Activated naive CD4-positive, alpha-beta T cell (primary cell): ENCODE measurements at places on chromosomes 5 and 9.
A peak's percentile ranks its signal among the peaks of the same experiment; 100 is the strongest.

- no peak for DNase-seq
These were observed 15.7 kb downstream of the DAB2 start for GRCh38 chr5:39409033-39409432.

DNA sequence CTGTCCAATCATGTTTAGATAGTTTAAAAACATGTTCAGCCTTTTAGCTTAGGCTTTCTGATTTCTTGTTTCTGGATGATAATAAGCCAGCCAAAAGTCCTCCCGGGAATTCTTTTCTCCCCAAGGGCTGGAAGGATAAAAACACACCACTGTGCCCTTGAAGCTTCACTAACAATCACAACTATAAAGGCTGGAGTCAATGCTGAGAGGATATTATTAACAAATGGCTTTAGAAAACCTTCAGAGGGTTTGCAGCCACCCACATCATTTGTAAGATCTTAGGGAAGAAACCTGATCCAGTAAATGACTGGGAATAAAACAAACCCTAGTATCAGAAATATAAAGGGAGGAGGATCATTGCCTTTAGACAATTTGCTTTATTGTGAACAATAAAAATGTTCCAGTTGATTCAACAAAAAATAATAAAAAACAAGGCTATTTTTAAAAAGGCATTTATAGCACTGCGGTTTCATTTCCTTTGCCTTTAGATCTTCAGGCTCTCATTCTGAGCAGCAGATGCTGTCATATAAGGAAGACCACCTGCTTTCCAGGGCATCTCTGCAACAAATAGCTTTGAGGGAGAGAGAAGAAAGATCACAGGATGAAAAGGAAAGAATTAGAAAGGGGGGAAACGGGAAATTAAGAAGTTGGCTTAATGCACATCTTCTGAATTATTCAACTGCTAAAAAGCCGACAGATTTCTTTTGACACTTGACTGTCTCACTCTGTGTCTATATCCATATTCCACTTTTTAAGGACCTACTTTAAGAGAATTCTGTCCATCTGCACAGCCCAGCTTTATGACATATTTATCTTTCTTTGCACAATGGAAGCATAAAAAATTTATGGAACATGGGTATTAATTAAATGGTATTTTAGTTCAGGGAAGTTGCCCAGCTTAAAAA is 277.2 kb upstream of the SLC24A2 start:
- no peak for DNase-seq

DNA sequence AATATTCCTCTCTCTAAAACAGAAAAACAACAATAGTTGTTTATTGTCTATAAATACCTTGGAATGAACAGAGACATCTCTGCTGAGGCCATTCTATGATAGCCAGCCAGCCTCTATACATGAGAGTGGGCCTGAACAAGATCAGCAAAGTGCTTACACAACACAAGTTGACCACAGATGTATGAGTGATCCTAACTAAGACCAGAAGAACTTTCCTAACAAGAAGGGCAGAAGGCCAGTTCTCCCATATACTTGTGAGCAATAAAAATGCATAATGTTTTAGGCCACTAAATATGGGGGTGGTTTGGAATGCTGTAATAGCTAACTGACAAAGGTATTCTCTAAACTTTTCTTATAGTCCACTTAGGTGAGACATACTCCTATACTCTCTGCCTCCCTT is 345.7 kb downstream of the SPATA31D1 start:
- no peak for DNase-seq

- no peak for DNase-seq
These were observed 2.6 kb upstream of the PPARGC1B start for GRCh38 chr5:149727336-149728035.

DNA sequence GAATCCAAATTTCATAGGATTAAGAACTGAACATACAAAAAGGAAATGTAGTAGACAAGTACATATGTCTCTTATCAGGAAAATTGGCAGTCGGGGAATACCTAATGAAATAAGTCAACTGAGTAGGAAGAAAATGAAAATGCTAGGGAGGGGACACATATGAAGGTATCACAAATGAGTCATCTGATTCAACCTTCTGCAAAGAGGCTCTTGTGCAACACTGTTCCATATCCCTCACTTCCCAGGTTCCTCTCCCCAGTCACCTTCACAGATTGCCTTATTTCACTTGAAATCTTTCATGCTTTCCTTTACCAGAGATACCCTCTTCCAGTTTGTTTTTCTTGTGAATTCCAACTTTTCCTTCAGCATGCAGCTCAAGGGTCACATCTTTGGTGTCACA is 139.0 kb downstream of the RFX3 start:
- DNase-seq, result no peak

GRCh38 chr9:90074316-90074962 is 469.6 kb downstream of the GADD45G start:
- no peak for DNase-seq

GRCh38 chr5:54944364-54944763 is 41.0 kb downstream of the ESM1 start:
- no peak for DNase-seq

DNA sequence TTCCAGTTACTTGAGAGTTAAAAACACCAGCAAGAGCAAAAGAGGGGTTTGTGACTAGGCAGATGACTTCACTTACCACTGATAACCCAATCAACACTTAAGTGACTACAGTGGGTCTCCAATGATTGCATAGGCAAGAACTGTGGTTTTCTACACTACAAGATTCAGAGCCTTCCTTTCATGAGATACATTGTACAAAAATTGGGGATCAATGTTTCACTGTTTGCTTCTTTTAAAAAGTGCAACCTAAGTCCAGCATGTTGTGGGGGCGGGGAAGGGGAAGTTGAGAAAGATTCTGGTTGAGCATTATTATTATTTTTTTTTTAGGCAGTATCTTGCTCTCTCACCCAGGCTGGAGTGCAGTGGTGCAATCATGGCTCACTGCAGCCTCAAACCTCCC is 3.6 kb downstream of the IQGAP2 start:
- no peak for DNase-seq

- DNase-seq, result peak; percentile 65
These were observed 71.9 kb downstream of the MVB12B start for GRCh38 chr9:126398403-126399058.

- no peak for DNase-seq
These were observed 48.4 kb upstream of the GNE start for GRCh38 chr9:36306471-36307306.

GRCh38 chr9:88477300-88477751 is 57.7 kb upstream of the NXNL2 start:
- no peak for DNase-seq

DNA sequence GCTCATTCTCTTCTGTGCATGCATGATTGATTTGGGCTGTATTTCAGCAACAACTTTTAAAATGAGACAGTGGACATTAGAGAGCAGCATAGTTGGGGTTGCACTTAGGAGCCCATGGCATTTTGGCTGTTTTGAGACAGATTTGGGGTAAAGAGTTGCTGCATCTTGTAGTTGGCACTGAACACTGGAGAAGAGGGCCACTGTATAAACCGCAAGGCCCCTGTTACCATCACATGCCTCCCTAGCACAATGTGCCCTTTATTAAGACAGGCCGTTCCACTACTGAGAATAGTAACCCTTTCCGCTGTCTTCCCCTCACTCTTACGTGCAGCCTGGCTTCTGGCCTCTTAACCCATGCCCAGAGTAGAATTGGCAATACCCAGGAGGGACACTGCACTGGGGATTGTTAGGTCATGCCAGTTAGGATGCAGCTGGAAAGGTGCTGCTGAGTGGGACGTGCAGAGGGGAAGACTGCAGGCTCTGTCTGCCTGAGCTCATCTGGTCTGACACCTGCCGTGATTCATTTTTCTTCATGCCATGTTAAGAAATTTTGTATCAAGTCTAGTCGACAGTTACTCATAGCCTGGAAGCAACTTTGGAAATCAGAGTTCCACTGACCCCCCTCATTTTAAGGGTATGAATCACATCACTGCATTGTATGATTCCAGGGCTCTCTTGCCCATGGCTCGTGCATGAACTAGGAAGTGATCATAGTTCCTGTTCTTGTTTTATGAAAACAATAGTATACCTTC is 146.9 kb upstream of the DMRT1 start:
- no peak for DNase-seq

- no peak for DNase-seq
These were observed 42.2 kb upstream of the LCP2 start for GRCh38 chr5:170339780-170340167.

DNA sequence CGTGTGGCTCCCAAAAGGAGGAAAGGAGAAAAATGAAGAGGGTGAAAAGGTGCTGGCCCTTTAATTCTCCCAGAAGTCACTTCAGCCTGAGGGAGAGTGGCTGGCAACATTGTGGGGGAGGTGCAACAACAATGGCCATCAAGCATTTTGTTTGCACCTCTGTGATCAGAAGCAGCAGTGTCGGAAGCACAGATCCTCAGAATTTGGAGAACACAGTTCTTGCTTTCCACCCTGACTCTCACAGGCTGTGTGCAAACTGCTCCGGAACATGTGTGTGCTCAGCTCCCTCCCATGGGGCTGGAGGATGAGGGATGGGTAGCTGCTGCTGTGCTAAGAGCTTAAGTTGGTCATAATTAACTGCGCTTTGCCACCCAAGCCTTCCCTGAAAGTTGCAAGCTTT is 127.1 kb downstream of the DPYSL3 start:
- no peak for DNase-seq

DNA sequence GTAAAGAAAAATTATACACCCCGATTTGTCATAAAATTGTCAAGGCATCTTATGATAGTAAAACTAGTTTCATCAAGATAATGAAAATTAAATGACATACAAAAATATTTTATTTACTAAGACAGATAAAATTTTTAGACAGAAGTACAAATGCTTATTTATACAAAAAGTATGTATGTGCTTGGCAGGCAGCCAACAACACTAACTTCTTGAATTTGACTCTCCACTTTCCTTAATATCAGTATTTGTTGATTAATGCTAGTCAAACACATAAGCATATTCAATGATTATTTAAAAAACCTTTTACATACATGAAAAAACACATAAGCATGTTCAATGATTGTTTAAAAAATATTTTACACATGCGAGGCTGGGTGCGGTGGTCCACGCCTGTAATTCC is 1079.9 kb upstream of the CDH6 start:
- no peak for DNase-seq

DNA sequence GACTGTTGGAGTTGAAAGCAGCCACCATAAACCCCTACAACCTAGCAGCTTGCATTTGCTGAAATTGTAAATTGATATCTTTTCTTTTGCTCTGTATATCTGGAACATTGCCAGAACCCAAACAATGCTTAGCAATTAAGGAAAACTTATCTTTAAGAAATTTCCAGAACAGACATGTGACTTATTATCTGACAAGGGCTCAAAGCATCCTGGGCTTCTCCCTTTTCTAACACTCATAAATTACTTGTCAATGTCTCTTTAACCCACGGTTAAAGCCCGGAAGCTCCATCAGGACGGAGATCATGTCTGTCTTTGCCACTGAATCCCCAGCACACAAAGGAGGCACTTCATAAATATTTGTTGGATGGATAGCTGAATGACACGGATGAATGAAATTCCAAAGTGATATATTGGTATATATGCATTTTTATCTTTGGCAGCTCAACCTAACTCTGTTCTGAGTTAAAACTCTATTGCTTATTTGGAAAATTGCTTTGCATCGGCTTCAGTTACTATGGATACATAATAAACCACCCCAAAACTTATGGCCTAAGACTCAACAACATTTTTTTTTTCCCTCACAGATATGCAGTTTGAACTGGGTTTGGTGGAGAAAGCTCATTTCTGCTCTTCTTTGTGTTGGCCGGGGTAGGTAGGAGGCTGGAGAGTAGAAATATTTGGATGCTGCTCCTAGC is 103.1 kb upstream of the CLINT1 start:
- DNase-seq, result no peak

- no peak for DNase-seq
These were observed 319.0 kb upstream of the PTGER4 start for GRCh38 chr5:40360685-40361084.

DNA sequence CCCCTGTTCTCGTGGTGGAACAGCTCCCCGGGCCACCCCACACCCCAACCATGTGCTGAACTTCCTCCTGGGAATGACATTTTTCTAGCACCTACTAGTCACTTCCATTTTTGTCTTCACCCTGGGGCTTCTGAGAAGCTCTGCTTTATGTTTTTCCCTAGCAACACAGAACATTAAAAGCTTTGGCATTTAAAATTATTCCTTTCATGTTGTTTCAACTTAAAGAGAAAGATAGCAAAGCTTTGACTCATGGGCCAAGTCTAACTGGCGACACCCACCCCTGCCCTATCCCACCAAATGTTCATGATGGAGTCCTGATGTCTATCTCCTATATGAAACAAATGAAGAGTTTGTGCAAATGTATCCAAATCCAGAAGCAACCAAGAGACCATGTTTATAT is 22.4 kb downstream of the BOD1 start:
- no peak for DNase-seq

DNA sequence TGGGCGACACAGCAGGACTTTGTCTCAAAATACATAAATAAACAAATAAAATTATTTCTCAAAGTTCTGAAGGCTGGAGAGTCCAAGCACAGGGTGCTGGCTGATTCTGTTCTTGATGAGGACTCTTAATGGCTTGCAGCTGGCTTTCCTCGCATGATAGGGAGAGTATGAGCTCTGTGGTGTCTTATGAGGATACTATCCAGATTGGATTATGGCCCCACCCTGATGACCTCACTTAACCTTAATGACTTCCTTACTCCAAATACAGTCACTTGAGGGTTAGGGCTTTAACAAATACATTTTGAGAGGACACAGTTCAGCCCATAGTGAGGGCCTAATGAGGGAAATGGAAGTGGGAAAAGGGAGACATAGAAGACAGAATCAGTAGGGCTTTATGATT is 87.7 kb downstream of the FOCAD start:
- DNase-seq, result no peak

- no peak for DNase-seq
These were observed 263.9 kb downstream of the SAXO1 start for GRCh38 chr9:18768951-18769622.

DNA sequence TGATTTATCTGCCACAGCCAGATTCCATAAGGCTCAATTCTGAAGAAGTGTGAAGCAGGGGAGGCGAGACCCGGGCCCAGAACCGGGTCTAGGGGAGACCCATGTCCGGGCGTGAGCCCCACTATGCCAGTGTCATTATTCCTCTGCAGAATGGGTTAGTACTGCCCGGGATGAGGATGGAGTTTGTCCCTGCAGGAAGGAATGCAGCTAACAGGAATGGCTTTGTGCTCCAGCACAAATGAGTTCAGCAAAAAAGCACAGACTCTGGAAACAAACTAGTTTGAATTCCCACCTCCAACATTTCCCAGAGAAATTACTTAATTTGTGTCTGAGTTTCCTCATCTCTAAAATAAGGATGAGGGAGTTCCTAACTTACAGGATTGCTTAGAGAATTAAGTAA is 202.9 kb downstream of the SYK start:
- no peak for DNase-seq
